ENCODE measurements at places on chromosomes 3 and 15.

- DNase-seq = no peak
These were observed 48.2 kb downstream of the CRYGS start for GRCh38 chr3:186496016-186496415.

DNA sequence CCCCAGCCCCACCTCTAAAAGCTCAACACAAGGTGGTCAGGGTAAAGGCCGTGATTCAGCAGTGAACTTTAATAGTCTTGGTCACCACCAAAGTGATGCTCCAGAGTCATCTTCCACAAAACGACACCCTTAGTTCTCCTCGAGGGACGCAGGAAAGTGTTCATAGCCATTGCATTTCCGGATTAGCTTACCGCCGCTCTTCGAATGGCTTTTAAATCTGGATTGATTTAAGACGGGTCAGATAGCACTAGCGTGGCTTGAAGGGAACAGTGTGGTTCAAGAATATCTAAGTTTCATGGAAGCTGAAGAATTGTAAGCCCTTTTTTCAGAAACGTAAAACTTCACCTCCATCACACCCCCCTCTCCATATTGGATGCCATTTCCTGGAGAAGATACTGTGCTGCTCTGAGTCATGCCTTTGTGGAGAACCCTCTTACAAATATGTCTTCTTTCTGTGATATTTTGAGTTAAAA is 829 bp downstream of the RNF7 start:
- no peak for DNase-seq

GRCh38 chr3:156170571-156170970 is 50.2 kb downstream of the KCNAB1 start:
- no peak for DNase-seq

DNA sequence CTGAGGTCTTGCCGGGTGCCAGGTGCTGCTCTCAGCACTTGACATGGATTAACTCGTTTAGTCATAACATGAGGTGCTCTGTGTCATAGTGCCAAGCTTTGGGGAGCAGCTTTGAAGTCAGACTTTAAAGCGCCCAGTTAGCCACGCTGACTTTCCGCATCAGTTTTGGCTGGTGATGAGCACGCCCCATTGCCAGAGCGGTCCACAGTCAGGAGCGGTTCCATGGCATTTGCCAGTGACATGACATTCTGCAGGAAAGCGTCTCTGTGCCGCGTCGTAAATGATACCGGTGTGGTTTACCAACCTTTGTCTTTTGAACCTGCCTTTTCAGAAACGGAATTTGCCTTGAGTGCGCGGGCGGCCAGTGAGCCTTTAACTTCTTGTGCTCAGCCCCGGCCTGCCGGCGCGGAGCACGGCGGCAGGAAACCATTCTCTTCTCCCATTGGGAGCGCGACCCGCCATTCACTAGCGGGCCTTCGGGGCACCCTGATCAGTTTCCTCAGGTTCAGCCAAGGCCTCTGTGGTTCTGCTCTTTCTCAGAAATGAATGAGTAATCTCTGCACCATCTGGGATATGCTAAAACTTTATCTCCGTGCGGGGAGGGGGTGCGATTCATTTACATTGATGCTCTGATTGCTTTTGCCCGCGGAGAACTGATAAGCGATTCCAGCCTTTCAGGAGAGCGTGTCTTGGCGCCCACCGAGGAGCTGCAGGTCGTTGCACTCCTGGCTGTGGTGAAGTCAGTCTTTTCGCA is 1.7 kb upstream of the SLC2A2 start:
- peak; percentile 14 for DNase-seq

DNA sequence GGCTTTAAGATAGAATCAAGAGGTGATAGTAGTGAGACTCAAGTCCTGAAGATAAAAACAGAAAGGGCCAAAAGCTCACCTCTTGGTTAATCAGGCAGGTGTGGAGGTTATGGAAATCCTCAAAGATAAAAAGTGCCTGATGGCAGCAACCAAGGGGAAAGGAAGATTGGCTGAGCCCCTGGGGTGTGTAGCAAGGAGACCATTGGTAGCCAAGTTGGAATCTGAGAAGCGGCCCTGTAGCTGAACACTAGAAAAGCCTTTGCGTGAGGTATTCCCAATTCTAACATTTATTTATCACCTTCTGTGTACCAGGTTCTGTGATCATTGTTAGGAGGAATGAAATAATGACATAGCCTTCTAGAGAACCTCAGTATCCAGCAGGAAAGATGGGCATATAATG is 98.9 kb downstream of the ZNF609 start:
- DNase-seq = no peak

DNA sequence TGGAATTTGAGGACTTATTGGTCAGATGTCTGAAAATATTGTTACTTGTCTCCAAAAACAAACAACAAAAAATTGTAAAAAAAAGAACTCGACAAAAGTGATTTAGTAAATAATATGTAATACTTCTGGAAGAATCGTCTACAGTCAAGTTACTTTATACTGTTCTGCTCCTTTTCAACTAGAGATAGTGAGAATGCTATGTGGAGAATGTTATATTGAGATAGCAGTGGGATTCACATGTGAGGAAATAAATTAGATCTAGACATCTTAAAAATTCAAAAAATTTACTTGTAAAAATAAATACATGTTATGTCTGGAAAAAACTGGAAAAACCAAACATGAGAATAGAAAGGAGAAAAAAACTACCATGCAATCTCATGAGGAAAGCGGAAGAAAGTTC is 64.9 kb downstream of the SGO1 start:
- DNase-seq = no peak

DNA sequence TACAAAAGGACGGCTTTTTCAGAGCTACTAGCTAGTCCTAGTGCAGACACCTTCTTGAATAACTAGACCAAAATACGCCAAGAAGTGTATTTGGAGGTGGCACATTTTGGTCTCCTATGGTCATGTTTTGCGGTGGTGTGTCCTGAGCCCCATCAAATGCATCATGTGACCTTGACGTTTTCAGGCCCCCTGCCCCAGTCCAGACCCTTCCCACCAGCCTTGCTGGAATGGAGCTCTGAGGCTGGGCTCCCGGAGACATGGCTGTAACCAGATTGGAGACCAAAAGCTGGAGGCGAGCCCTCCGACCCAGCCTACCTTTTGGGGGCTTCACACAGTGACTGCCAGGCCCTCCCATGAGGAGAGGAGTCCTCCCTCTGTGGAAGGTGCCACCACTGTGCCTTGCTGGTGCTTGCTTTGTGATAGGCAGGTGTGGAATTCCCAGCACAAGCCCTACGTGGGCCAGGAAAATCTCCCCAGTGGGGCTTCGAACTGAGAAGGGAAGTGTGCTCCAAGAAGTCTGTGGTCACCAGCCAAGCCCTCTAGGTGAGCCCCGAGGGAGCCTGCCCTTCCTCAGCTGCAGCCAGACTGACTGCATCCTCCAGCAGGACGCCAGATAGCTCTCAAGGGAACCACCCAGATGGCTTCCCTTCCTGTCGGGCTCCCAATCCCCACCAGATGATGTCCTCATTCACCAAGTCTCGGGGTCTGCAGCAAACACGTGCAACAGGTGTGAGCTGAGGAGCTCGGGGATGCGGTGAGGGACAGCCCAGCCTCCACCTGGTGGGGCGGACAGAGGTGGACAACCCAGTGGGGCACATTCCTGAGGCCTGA is 126.2 kb downstream of the ASB7 start:
- DNase-seq = no peak

GRCh38 chr15:80567721-80568157 is 127.4 kb upstream of the ABHD17C start:
- peak; percentile 53 for DNase-seq
